HT1080 (cell line): ENCODE measurements at places on chromosomes 5 and 9. TPM values are rescaled to one million over a fixed set of nuclear protein-coding genes. Genes with fewer than 3 reads are reported as not detected.

DNA sequence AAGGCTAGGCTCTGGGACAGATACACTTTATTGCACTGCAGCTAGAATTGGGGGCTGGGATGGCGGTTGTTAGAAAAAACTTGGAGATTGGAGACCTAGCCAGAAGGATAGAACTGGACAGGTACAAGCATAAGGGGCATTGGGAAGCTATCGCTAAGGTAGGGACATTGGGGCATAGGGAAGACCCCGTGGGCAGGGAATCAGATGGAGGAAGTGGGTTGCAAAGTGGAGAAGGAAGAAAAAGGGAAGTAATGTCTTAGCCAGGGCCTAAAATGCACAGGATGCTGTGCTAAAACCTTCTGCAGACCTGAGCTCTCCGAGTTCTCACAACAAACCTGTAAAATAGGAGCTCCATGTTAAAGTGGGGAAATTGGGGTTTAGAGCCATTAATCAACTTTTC, 178.2 kb downstream of the ZDHHC21 start:
- DNase-seq, result no peak

GRCh38 chr9:124660341-124660801, 110.7 kb downstream of the NR6A1 start:
- DNase-seq, result peak; percentile 86

GRCh38 chr9:81563020-81563407, 126.3 kb downstream of the TLE1 start:
- no peak for DNase-seq

DNA sequence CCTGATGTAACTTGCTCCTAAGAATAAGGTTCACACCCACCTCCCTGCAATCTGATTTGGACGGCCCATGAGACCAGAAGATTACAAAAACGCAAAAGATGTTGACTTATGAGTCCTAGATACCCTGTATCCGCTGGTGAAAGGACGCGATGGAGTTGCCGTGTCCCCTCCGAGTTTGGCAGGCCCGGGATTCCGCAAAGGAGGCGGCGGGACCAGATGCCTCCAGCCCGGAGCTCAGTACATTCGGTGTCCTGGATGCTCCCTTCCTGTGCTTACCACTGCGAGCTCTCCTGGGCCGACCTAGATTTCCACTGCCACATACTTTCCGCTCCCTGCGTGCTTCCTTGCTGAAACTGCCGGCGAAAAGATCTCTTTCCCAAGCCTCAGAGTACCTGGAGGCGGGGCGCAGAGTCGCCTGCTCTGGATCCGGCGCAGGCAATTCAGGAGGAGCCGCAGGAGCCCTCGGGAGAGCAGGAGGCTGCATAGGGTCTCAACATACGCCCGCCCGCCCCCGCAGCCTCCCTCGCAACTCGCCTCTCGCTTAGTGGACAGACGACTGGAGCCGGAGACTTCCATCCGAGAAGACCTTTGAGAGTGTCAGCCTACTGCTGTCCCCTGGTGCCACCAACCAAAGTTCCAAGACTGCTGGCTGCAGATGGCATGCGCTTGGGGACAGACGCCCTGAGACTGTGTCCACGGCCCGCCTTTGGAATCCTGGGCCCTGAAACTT, 39.8 kb downstream of the ANXA2R start:
- DNase-seq, result no peak

DNA sequence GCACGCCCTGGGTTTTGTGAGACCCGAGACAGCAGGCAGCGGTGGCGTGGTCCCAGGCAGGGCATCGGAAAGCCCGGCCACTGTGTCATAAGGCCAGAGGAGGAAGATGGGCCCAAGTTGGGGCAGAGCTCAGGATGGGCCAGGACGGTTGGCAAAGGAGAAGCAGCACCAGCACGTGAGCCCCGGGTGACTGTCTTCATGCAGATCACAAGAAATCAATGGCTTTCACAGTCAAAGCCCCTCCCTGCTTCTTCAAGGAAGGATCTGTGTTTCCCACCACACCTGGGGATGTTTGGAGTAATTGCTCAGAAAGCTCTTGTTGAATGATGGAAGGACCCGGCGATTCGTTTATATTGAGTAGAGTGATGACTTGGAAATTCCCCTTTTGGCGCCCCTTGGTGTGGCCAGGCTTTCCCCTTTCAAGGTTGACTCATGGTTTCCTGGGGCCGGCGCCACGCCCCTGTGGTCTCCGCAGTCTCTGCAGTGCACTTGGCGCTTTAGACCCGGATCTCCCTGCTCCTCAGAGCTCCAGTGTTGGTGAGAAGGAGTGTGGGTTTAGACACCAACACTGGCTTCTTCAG, 52.1 kb downstream of the IL31RA start:
- peak; percentile 90 for DNase-seq

DNA sequence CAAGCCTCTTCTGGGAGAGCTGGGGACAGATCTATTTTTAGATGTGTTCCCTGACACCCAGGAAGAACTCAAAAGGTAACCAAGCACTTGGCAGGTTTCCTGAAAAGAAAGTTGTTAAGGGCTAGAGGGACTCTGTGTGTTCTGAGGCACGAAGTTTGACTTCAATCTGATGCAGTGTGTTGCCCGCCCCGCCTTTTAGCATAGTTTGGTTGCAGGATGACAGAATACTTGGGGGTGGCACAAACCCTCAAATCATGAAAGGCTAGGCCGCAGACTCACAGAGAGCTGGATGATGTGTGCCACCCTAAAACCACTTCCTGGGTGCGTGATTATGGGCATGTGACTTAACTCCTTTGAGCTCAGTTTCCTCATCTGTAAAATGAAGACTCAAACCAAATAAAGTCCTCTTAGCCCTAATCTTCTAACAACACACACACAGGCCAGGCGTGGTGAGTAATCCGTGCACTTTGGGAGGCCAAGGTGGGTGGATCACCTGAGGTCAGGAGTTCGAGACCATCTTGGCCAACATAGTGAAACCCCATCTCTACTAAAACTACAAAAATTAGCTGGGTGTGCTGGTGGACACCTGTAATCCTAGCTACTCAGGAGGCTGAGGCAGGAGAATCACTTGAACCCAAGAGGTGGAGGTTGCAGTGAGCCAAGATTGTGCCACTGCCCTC, 12.8 kb upstream of the NDFIP1 start:
- DNase-seq, result no peak

GRCh38 chr5:9473624-9474023, 72.3 kb downstream of the SEMA5A start:
- no peak for DNase-seq

- DNase-seq, result peak; percentile 64
These were observed 78.9 kb downstream of the SMARCA2 start for GRCh38 chr9:2093920-2094597.

DNA sequence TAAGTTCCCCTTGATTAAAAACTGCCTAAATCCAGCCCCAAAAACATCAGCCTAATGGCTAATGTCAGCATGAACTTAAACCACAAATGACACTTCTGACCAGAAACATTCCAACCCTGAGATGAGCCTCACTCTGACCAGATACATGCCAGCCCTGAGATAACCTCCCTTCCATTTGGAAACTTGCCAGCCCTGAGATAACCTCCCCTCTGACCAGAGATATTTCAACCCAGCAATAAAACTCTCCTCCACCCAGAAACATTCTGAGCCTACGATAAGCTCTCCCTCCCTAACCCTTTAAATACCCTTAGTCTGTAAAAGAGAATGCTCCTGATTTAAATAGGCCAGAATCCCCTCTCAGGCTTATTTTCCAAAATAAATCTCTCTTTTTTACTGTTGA, 1035.7 kb upstream of the NUDT12 start:
- DNase-seq, result no peak

- DNase-seq, result no peak
These were observed 832.9 kb upstream of the DMAC1 start for GRCh38 chr9:8632493-8632892.

DNA sequence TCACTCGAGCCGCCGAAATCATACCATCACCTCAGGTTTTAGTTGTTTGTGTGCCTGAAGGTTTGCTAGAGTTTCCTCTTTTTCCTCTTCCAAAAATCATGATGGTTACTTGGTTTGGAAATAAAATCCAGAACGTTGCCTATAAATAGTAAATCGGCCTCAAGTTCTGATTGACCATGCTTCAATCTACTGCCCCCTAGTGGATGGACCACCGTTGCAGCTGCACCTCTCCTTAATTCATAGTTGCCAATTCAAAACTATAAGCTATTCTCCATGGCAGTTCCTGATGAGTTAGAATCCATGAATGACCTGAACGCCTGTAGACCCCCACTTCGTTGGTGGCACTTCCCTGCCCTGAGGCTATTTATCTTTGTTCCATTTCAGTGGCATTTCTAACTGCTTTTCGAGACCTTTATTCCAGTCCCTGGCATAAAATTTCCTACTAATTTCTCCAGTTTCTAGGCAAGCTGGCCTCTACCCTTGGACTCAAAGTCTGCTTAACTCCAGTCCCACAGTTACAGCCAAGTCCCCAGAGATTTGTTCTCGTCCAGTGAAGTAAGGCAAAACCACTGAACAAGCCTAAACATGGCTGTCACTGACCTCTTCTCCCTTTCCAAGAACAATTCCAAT, 422.6 kb downstream of the EFNA5 start:
- DNase-seq, result peak; percentile 40

DNA sequence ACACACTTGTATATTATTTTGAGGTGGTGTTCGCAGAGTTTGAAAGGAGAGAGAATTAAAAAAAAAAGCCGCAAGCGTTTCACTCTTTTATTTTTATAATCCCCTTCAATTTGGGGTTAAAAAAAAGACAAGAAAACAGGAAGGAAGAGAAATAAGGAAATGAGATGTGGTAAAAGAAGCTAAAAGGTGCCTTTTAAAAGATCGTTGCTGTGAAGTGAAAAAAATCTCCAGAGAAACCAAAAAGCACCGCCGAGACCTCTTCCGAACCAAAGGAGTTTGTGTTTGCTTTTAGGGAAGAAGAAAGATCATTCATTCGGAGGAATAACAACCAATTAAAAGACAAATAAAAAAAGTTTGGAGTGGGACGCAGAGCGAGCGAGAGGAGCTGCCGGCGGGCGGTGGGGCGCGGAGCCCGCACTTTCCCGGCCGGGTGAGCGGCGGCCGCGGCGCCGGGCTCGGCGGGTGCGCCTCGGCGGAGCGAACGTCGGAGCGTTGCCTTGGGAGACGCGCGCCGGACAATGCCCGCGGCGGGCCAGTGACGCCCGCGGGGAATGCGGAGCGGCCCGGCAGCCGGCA, 355 bp downstream of the TLE4 start:
- DNase-seq, result no peak

GRCh38 chr5:138339091-138339456, 1.0 kb downstream of the FAM53C start:
- no peak for DNase-seq

- DNase-seq, result no peak
These were observed 81.7 kb upstream of the LMX1B start for GRCh38 chr9:126532019-126532462.

- DNase-seq, result no peak
These were observed 19.4 kb downstream of the YIPF5 start for GRCh38 chr5:144151026-144151425.

DNA sequence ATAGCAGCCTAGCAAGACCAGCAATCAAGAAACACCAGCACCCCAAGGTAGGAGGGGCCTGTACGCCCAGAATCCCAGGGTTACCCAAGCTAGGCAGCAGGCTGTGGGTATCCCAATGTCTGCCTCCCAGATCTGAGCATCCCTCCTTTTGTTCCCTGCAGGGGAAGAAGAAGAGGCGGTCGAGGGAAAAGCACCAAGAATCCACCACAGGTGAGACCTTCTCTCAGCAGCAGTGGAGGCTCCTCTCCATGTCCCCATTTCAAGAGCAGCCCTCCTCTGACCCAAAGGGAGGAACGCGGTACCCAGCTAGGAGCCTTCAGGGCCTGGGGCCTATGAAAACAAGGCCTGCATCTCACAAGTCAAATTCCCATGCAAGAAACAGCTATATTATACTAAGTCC, 28.9 kb downstream of the TCF7 start:
- no peak for DNase-seq

- DNase-seq, result no peak
These were observed 3.8 kb upstream of the SQSTM1 start for GRCh38 chr5:179816796-179817469.

DNA sequence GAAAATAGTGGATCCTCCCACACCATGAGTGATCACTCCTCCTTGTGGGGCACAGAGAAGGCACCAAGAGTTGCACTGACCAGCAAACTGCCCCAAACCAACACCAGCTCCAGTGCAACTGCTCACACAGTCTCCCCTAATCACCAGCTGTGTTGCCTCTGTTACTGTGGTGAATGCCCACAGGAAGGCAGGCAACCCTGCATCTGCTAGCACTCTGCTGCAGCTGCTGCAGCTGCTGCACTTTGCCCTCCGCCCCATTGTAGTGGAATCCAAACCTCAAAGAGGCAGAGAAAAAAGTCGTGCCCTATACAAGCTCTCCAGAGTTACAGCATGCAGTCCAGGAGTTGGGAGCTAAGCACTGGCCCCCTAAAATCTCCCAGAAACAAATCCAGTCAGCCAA, 339.6 kb downstream of the TRIM36 start:
- no peak for DNase-seq

GRCh38 chr9:70408393-70409040, 5.9 kb downstream of the KLF9 start:
- no peak for DNase-seq

- DNase-seq, result no peak
These were observed 49.9 kb upstream of the DAPK1 start for GRCh38 chr9:87447547-87448432.

DNA sequence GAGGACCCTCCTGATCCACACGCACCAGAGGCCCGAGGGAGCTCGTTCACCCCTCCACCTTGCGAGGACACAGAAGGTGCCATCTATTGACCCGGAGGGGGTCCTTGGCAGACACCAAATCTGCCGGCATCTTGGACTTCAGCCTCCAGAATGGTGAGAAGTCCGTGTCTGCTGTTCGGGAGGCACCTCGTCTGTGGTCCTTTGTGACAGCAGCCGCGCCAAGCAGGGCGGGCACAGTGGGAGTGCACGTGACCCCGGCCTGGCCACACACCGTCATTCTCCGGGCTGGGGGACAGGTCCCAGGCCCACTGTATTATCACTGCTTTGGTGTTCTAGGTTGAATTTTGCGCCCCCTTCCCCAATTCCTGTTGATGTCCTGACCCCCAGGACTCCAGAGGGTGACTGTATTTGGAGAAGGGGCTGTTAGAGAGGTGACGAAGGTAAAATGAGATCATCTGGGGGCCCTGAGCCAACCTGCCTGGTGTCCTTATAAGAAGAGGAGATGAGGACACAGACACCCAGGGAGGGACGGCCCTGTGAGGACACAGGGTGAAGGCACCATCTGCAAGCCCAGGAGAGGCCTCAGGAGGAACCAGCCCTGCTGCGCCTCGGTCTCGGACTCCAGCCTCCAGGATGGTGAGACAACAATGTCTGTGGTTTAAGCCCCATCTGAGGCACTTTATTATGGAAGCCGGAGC, 15.7 kb downstream of the LPCAT1 start:
- no peak for DNase-seq

The SPATA9 gene
- total RNA-seq, result not detected in 2 replicates

The KIF2A gene
- 35.6 and 51.3 TPM in 2 replicates for total RNA-seq

The SLC34A1 gene
- total RNA-seq, result 0.10 and 0.34 TPM in 2 replicates

The UBE2QL1 gene
- total RNA-seq, result not detected in 2 replicates

The LCN1 gene
- total RNA-seq, result 0.33 TPM in 1 of 2 replicates, not detected in the other

The IL31RA gene
- total RNA-seq, result 6.9 and 7.8 TPM in 2 replicates

The FAXDC2 gene
- 0.90 and 1.4 TPM in 2 replicates for total RNA-seq

The SLC25A51 gene
- total RNA-seq, result 34.3 and 39.8 TPM in 2 replicates

The GOLM1 gene
- 47.3 and 52.5 TPM in 2 replicates for total RNA-seq

The SPAG8 gene
- 0.26 and 1.0 TPM in 2 replicates for total RNA-seq

The ECM2 gene
- 0.11 and 0.17 TPM in 2 replicates for total RNA-seq

The FER gene
- 21.9 and 25.2 TPM in 2 replicates for total RNA-seq
